ENCODE measurements at places on chromosomes 7 and 10.

GRCh38 chr10:132926777-132927650 lies 15.4 kb downstream of the CFAP46 start:
- no peak for DNase-seq

DNA sequence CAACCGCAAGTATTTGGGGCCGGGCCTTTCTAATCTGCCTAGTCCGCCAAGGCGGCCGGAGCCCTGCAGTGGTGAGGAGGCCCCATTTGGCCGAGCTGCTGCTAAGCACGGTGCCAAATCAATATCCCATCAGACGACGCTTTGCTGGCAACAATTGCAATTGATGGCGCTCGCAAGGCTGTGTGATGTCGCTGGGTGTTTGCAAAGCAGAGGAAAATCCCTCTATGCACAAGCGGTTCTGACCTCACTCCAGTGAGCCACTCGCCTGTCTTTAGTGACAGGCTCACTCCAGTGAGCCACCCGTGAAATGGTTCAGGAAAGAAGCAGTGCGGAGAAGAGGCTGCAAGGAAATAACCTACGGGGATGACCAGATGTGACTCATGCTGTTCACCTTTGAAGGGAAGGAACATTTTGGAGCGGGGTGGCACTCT lies 18.3 kb upstream of the PDE1C start:
- DNase-seq = no peak

GRCh38 chr10:65416094-65416493 lies 1509.7 kb upstream of the LRRTM3 start:
- no peak for DNase-seq

- DNase-seq = no peak
These were observed 206.0 kb downstream of the MTERF1 start for GRCh38 chr7:91674470-91674869.

DNA sequence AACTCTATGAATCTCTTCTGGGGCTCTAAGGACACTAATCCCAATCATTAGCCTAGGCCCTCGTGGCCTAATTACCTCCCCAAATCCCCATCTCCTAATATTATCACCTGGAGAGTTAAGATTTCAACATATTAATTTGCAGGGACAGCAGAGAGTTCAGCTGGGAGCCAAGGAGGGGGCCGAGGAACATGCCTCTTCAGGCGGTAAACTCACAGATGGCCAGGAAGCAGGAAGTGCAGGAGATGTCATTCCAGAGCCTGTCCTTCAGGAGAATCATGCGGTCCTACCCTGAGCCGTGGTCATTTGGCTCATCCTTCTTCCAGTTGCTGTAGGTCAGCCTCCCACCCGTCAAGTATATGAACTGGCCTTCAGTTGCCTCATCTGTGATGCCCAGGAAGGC lies 21.9 kb upstream of the SFTPA2 start:
- DNase-seq = no peak

DNA sequence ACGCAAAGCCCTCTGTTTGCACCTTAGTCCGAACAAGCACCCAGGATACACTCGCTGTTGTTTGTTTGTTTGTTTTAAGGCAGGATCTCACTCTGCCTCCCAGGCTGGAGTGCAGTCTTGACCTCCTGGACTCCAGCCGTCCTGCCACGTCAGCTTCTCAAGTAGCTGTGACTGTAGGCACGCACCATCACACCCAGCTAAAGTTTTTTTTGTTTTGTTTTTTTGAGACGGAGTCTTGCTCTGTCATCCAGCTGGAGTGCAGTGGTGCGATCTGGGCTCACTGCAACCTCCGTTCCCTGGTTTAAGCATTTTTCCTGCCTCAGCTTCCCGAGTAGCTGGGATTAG lies 76.8 kb downstream of the CTBP2 start:
- no peak for DNase-seq

GRCh38 chr10:14660831-14661230 lies 113.9 kb downstream of the FAM107B start:
- no peak for DNase-seq

DNA sequence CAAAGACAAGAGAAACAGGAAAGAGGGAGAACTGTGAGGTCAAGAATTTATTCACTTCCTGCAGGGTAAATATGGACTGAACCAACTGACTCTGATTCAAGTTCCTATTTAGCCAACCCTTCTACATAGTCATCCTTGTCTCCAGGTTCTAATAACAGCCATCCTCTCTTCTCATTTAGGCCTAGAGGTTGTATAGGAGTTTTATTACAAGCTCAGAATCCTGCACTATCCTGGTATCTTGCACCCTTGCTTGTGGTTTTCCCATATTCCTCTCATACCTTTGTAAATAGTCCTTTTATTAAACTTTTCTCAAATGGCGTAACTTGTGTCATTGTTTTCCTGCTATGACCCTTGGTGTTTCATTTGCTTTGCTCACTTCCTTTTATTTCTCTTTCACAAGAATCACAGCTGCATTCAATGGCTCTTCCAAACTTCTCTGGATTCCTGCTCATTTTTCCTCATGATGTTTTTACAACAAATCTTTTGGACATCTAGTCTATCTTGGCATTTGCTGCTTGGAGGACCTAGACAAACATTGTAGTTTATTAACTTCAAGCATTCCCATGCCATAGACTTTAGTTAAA lies 12.4 kb upstream of the OR2A5 start:
- DNase-seq = no peak

- DNase-seq = no peak
These were observed 106.1 kb downstream of the PRKCQ start for GRCh38 chr10:6473901-6474370.

GRCh38 chr7:64557601-64558322 lies 5.1 kb downstream of the ZNF680 start:
- no peak for DNase-seq

- DNase-seq = no peak
These were observed 52.8 kb upstream of the ZPBP start for GRCh38 chr7:50145801-50146338.

DNA sequence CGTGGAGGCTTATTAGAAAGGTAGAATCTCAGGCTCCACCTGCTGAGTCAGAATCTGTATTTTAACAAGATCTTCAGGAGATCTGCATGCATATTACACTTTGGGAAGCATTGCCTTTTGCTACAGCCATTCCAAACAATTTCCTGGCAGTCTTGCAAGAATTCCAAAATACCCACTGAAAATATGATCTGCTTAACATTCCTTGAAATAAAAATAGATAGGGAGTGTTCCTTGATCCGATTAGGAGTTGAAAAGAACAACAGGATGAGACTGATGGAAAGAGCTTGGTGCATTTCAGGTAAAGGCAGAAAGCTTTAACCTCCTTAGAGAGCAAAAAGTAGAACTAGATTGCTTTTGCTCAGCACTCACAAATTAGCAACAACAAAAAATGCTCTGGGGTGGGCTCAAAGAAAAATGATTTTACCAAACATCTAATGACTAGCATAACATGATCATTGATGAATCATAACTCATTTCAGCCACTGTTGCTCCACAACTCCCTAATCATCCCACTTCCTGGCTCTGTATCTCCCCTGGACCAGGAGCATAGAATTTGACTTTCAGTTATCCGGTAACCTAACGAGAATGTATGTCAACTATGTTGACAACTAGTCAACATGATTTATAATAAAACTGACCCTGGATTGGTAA lies 115.2 kb downstream of the RNLS start:
- DNase-seq = no peak

GRCh38 chr10:77588886-77589285 lies 48.7 kb downstream of the KCNMA1 start:
- no peak for DNase-seq

- DNase-seq = no peak
These were observed 10.4 kb upstream of the GSAP start for GRCh38 chr7:77426521-77427051.

DNA sequence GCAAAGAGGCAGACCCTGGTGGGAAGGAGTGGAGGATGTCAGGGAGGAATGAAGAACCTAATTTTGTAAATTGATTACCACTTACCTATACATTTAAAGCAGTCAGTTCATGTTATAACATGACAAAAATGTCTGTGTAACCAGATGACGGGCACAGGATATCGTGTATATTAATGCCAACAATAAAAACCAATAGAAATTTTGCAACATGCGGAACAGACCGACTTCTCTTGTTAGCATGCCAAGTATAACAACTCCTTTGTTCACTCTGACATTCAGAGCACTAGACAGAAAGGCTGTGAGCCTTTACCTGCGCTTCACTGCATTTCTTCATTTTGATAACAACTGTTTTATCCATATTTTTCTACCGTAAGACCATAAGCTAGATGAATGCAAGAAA lies 29.9 kb downstream of the CDK6 start:
- DNase-seq = no peak

GRCh38 chr10:116664631-116665030 lies 43.9 kb downstream of the PNLIPRP2 start:
- DNase-seq = no peak

GRCh38 chr10:77834943-77835668 lies 91.4 kb downstream of the DLG5 start:
- no peak for DNase-seq

DNA sequence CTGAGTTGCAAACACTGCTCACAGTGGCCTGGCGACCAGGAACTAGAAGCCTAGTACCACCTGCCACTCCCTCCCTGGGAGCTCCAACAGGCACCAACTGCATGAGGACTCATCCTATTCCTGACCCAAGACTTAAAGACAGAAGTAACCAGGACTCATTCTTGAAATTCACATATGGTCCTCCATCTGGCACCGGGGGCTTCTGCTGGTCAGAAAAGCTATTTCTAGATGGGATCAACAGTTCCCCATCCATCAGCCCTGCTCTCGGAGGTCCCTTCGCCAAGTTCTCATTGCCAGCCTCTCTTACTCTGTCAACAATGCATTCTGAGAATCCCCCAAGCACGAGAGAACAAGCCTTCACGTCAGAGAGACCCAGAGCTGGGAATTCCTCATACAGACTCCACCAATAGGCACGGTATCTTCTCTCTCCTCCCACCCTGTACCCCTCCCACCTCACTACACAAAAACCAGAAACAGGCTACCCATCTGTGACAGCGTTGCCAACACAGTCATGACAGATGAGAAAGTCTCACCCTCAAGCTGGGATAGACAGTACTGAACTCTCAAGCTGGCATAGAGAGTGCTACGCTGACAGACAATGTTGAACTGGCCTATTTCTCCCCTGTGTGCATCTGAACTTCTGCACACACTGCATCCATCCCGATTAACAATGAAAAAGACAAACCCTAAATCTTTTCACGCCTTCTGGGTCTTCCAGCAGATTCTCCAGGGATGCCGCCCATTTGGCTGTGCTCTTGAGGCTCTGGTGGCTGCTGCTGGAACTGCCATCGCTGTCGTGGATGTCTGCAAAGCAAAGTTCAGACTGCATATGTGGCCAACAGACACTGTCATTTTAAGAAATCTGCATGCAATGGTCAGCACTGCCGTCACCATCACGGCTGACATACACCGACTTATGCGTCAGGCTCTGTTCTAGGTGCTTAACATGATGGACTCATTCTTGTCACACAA lies 15.6 kb downstream of the RGS10 start:
- DNase-seq = no peak

DNA sequence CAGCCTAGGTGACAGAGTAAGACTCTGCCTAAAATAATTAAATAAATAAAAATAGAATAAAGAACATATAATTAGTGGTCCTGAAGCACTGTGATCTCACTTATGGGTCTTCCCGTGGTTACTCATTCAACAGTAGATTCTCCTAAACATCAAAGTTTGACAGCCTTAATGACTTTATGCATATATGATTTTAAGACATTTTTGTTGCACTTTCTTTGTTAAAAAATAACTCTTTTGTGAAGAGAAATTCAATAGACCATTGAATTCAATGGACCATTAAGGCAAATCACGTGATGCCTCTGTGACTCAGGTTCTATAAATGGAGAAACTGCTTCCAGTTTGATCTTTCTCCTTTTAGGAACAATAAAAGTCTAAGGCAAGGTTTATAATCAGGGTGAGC lies 59.6 kb downstream of the ATOH7 start:
- no peak for DNase-seq

DNA sequence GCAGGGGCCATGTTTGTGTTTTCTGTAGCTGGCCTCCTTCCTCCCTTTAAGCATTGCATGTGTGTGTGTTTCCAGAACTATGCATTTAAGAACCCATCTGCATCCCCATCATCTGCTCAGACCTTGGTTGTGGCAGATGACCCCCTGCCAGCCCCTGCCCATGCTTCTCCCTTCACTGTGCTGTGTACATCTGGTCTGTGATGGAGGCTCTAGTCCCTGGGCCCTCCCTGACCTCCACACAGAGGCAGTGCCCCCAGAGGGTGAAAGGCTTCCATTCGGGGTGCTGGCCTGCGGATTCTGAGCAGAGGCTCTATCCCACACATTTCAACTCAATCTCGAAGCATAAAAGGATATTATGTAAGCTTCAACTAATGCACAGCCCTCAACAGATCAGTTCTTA lies 89.4 kb downstream of the TACC2 start:
- no peak for DNase-seq

DNA sequence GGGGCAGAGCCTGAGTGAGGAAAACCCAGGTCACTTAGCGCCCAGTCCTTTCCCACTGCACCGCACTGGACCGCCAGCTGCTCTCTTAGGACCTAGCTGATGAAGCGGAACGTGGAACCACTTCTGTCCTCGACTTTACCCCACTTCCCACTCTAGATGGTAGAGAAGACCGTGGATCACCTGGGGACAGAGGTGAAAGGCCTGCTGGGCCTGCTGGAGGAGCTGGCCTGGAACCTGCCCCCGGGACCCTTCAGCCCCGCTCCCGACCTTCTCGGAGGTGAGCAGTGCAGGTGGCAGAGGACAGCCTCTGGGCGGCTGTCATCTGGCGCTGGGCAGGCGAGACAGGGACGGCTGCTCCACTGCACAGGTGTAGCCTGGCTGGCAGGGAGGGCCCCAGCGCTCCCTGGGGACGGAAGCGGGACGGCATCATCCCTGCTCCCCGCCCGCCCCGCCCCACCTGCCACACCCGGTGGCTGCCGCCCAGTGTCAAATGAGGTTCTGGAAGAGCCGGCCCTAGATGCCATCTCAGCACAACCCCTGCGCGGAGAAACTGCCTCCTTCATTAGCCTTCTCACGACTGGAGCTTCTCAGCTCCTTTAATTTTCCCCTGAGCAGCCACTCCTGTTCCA lies 11.7 kb downstream of the PLAC9 start:
- DNase-seq = no peak

- no peak for DNase-seq
These were observed 9.9 kb upstream of the CALML5 start for GRCh38 chr10:5509236-5509635.

DNA sequence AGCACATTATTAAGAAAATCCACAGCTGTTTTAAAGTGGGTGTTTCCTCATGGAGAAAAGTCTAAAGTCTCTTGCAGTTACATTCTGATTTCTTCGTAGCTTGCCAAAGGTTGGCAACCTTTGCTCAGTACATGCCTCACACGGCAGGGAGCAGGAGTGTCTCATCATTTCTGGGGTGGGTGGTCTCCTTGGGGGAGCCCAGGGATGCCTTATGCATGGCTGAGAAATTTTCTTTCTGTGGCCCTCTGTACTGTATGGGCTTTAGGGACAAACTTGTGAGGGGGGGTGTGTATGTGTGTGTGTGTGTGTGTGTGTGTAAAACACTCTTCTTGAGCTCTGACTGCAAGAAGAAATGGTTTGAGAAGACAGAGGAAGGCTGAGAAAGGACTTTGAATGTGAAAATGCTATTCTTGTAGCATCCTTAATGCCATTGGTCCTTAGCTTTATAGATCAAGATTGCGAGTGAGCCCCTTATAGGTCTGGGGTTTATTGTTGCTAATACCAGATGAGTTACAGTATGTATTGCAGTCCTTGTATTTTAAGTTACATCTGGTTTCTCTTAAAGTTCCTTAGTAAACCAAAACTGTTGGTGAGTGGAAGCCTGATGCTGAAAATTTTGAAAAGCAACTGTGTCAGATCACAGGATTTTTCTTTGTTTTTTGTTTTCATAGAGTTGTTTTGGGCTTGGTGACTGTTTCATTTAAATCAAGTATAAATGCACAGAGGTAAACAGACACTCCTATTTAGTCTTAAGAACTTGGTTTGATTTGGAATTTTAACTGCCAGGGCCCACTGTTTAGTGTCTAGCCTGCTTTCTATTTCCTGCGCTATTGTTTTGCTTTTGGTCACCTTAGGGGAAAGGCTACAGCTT lies 242.0 kb downstream of the BICC1 start:
- DNase-seq = no peak
